Tongue (tissue), 3 donors: ENCODE measurements at places on chromosomes 5 and 9.
A peak's percentile ranks its signal among the peaks of the same experiment; 100 is the strongest.

GRCh38 chr9:110814159-110814558, 145.6 kb downstream of the MUSK start:
- DNase-seq, result no peak

DNA sequence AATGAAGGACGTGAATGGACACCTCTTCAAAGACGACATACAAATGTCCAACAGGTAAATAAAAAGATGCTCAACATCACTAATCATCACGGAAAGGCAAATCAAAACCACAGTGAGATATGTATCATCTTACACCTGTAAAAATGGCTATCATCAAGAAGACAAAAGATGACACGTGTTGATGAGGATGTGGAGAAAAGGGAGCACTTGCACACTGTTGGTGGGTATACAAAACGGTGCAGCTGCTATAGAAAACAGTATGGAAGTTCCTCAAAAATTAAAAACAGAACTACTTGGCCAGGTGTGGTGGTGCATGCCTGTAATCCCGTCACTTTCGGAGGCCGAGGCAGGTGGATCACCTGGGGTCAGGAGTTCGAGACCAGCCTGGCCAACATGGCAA, 47.9 kb downstream of the STK10 start:
- no peak for DNase-seq

- DNase-seq, result no peak
Observed at GRCh38 chr5:142701673-142702311, 15.9 kb upstream of the FGF1 start.

DNA sequence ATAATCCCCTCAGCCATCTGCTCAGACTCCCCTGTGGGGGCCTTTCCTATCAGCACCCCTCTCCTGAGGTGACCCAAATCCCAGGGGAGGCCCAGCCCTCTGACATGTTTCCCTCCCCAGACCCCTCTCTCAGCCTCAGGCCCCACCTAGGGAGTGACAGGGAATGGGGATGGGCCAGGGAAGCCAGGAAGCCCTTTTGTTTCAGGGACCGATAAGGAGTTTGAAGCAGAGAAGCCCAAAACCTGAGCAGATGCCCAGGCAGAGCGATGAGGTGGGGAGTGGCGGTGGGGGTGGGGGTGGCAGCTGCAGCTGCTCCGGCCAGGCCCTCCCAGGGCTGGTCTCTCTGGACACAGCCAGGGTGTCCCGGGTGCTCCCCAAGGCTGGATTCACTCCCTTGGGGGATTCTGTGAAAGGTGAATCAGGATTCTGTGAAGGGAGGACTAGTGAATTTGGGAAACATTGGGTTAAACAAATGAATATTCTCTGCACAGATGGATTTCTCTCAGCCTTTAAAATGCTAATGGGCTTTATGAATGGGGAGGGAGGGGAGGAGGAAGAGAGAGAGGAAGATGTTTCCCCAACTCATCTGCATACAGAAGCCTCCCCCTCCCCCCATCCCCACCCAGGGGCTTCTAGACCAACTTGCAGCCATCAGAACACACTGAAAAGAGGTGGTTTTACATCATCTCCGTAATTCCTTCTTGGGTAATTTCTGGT, 17.4 kb downstream of the AKNA start:
- DNase-seq, result no peak

DNA sequence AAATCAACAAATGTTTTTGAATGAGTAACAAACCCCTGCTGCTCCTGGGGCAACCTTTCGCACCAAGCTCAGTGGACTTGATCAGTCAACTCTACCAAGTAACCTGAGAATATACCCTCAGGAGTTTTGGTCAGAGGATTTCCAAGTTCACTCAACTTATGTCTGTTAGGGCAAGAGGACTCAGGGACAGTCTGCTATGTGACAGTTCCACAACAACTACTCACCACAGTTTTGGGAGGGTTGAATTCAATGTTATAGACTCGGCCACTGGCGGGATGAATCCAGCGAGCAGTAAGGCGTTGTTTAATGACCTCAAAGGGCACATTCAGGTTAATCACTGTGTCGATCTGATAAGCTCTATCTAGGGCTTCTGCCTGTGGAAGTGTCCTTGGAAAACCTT, 22.1 kb downstream of the AK3 start:
- no peak for DNase-seq

DNA sequence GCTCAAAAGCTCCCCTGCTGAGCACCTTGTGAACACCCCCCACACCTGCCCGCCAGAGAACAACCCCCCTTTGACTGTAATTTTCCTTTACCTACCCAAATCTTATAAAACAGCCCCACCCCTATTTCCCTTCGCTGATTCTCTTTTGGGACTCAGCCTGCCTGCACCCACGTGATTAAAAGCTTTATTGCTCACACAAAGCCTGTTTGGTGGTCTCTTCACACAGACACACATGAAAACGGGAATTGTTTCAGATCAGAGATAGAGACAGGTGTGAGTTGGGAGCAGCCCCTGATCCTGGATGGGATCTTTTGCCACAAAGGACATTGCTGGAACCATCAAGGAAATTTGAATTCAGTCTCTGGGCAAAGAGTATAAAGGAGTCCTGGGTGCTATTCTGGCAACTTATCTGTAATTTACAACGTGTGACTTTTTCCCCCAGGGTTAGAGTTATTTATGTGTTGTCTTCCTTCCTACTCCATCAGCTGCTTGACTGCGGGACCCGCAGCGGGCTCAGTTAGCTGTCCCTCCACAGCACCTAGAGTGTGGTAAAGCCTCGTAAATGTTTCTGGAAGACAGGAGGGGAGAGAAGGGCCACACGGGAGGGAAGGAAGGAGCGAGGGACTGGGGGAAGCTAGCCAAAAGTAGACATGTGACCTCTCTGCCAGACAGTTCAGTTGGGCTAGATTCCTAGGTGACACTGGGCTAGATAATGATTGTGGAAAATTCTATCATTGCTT, 437.0 kb downstream of the ZNF608 start:
- no peak for DNase-seq

- peak; percentile 48 for DNase-seq
Observed at GRCh38 chr9:130343445-130343918, 77.9 kb downstream of the HMCN2 start.

DNA sequence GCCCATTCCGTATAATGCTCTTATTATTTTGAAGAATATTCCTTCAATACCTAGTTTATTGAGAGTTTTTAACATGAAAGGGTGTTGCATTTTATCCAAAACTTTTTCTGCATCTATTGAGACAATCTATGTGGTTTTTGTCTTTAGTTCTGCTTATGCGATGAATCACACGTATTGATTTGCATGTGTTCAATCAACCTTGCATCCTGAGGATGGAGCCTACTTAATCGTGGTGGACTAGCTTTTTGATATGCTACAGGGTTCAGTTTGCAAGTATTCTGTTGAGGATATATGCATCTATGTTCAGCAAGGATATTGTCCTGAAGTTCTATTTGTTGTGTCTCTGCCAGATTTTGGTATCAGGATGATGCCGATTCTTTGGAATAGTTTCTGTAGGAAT, 1070.3 kb upstream of the CDH18 start:
- DNase-seq, result no peak

DNA sequence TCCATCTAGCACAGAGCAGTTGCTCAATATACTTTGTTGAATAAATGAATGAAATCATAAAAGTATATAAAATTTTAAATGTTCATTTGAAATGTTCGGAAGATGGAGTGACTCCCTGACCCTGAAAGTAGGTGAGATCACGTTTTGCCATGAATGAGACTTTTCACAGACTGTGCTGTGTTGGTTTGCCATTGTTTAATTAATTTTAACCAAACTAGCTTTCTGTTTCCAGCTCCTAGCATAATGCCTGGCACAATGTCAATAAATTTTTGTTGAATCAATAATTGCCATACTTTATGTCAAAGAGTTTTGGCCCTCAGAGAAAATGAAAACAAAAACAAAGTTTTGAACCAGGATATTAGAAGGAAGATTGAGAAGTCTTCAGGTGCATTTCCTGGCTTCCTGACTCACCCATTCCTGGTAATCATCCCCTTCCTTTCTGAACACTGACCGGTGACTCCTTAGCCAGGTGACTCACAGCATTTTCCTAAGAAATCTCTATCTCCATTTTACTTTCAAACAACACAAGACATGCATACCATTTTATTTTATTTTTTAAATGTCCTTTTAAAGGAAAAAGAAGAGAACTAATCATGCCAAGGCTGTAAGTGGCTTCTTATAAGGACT, 15.1 kb downstream of the SLC28A3 start:
- no peak for DNase-seq

- peak; percentile 97 for DNase-seq
Observed at GRCh38 chr9:110101531-110102161, 106.3 kb downstream of the C9orf152 start.

GRCh38 chr9:120654272-120654671, 60.0 kb downstream of the MEGF9 start:
- no peak for DNase-seq

DNA sequence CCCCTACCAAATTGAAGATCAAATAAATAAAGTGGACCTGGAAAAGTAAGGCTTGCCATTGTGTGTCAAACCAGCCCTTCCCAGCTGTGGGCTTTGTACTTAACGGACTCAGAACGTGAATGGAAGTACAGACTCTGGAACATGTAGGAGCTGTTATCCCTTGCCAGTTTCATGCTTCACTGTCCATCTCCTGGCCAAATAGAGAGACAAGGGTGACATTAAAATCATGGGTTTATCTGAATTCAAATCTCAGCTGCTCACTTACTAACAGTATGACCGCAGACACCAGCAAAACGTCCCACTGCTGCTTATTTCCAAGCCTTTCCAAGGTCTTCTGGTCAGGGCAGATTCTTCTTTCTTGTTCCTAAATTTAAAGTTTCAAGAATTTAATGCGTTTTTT, 52.2 kb downstream of the EXOSC2 start:
- DNase-seq, result no peak

GRCh38 chr5:132263548-132264261, 6.2 kb downstream of the PDLIM4 start:
- no peak for DNase-seq
